Esophagus muscularis mucosa (tissue), 4 donors: ENCODE measurements at places on chromosomes 4 and X.

DNA sequence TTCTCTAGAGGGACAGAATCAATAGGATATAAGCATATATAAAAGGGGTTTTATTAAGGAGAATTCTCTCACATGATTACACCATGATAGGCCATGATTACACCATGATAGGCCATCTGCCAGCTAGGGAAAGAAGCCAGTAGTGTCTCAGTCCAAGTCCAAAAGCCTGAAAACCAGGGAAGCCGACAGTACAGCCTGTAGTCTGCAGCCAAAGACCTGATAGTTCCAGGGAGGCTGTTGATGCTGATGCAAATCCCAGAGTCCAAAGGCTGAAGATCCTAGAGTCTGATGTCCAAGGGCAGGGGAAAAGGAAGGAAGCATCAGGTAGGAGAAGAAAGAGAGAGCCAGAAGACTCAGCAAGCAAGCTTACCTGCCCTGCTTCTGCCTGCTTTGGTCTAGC lies 411.3 kb upstream of the EMCN start:
- no peak for DNase-seq

- DNase-seq: no peak
Measured at GRCh38 chr4:128068918-128069317, 7.8 kb downstream of the LARP1B start.

DNA sequence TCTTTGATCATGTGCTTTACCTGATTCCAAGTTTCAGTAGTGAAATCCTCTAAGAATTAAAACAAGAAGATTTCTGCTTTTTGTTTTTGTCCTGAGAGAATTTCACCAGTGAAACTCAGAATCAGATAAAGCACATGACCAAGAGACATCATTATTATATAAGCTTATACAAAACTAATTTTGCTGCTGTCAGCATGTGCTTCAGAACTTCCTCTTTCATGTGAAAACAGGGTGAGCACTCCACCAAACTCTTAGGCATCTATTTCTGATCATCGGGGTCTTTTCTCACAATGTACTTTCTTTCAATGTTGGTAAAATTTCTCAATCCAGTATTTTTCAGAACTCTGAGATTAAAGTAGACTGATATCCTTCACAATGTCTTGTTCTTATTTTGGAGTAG lies 152.1 kb downstream of the SLC39A8 start:
- no peak for DNase-seq

GRCh38 chr4:57071326-57071725 lies 38.9 kb downstream of the IGFBP7 start:
- no peak for DNase-seq

DNA sequence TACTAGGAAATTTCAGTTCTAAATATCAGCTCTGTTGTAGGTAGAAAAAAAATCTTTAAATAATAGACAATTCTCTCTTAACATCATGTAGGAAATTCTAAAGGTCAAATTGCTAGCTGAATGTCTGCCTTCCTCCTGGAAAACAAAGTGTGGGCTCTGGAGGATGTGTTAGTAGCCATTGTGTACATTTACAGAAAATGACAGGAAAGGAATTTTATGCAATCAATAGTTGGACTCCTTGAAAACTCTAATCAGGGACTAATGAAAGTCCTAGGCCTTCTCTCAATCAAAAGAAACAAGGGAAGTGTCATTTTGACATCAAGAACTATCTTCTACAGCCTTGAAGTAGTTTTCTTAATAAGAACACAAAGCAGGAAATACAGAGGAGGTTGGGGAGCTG lies 174.6 kb downstream of the ANKRD50 start:
- DNase-seq: no peak

DNA sequence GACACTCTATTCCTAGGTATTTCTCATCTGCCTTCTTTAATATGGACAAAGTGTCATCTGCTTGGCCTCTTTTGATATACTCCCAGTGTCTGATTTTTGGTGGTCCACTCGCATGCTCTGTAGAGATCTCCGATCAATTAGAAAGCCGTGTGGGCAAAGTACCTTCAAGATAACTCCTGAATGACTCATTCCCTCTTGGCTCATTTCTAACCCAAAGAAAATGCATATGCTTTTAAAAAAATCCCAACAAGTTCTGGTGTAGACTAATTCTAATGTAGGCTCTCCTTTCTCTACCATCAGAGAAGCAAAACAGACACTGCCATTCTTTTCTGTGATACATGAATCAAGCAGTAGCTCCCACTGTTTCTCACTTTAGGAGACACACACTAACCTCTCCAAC lies 714.9 kb upstream of the ADGRL3 start:
- no peak for DNase-seq

- DNase-seq: no peak
Measured at GRCh38 chrX:24232796-24233195, 81.1 kb downstream of the SUPT20HL2 start.
